ENCODE measurements at places on chromosomes 4 and X.

DNA sequence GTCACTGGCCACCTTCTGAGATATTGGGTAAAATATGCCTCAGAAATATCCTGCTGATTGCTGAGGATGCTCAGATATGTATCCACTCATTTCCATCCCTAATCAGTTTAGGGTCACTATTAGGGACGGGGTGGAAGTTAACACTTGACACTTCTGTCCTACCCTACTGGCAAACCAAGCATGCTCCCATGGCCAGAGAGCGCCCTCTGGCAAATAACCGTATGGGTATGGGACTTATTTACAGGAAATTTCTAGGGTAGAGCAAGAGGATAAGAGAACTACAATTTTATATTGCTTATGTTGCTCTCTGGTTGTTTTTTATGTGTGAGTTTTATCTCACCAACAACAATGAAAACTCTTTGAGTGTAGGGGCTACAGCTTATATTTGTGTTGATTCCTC is 86.8 kb upstream of the TSPAN7 start:
- no peak for DNase-seq

GRCh38 chr4:42436928-42437565 is 39.8 kb downstream of the SHISA3 start:
- no peak for DNase-seq

DNA sequence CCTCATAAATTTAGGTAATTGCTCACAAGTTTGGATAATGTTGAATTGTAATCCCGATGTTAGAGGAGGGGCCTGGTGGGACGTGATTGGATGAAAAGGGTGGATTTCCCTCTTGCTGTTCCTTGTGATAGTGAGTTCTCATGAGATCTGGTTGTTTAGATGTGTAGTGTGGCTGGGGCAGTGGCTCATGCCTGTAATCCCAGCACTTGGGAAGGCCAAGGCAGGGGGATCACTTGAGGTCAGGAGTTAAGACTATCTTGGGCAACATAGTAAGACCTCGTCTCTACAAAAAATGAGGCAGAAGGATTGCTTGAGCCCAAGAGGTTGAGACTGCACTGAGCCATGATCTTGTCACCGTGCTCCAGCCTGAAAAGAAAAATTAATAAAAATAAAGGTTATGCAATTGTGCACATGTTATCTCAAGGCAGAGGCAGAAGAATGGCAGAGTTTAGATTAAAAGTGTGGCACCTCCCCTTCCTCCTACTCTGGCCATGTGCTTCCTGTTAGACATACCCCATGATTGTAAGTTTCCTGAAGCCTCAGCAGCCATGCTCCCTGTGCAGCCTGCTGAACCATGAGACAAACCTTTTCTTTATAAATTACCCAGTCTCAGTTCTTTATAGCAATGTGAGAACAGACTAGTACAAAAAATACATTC is 36.5 kb downstream of the ERVMER34-1 start:
- DNase-seq, result no peak

GRCh38 chr4:76488888-76489685 is 54.1 kb downstream of the SHROOM3 start:
- no peak for DNase-seq

DNA sequence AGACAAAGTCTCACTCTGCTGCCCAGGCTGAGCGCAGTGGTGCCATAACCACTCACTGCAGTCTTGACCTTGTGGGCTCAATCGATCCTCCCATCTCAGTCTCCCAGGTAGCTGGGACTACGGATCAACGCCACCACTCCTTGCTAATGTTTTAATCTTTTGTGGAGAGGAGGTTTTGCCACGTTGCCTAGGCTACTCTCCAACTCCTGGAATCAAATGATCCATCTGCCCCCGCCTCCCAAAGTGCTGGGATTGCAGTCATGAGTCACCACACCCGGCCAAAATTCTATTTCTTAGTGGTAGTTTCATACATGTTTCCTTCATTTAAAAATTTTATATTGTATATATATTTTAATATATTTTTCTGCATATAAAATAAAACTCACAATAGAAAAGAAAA is 125.8 kb upstream of the CLNK start:
- no peak for DNase-seq

GRCh38 chrX:40617566-40617965 is 5.7 kb upstream of the MPC1L start:
- DNase-seq, result no peak

DNA sequence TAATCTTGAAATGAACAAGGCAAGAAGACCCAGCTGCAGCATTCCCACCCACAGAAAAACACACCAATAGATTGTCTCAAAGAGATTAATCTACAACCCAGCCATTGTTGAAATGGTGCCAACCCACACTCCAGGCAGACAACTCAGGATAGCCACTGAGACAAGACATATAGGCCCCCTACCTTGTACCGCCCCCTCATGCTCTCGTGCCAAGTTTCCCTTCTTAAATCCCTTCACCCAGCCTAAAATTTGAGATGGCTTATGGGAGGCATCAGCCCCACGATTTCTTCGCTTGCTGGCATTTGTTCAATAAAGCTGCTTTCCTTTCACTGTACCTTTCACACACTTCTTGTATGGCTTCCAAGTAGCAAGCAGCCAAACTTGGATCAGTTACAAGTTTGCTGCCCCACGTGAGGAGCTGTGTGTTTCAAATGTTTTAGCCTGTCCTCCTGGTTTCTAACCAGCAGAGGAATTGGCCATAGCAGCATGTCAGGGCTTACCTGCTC is 1754.1 kb downstream of the C4orf33 start:
- no peak for DNase-seq

GRCh38 chrX:53048169-53049126 is at the start of gene GPR173:
Gene GPR173, plus strand, starts transcription at chrX:53048789. Its CDS starts 27,833 bp downstream, at chrX:53076622.
- DNase-seq, result no peak

DNA sequence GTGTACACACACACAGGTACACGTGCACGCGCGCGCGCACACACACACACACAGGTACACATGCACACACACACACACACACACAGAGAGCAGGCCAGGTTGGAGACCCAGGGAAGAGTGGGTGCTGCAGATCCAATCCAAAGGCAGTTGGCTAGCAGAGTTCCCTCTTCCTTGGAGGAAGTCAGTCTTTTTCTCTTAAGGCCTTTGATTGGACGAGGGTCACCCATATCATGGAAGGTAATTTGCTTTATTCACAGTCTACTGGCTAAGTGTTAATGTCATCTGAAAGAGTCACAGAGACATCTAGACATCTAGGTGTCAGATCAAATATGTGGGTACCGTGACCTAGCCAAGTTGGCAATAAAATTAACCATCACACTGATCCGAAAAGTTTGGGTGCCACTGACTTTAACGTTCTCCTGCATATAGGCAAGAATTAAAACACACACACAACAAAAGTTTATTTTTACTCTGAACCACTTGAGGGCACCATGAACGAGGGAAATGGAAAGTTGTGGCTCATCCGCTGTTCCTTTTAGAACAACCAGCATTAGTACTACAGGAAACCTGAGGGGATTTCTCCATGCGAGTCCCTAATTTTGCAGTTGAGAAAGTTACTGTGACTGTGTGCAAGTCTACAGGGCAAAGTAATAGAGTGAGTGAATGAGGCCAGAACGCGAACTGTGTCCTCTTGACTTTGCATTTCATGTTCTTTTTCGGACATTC is 66.0 kb upstream of the STOX2 start:
- no peak for DNase-seq

DNA sequence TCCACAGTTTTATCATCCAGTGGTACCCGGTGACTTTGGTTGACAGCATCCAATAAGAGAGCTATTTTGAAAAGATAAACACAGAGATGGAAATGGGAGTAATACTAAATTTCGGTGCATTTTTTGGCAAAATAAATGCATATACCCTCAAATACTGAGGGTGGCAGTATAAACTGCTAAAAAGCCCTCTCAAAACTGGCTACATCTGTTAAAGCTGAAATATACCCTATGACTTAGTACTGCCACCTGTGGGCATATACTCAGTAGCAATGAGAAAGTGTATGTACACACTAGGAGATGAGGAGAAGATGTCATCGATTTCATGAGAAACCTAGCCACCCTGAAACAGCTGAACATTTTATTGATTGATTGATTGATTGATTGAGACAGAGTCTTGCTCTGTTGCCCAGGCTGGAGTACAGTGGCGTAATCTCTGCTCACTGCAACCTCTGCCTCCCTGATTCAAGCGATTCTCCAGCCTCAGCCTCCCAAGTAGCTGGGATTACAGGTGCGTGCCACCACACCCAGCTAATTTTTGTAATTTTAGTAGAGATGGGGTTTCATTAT is 12.2 kb upstream of the TMEM128 start:
- no peak for DNase-seq

DNA sequence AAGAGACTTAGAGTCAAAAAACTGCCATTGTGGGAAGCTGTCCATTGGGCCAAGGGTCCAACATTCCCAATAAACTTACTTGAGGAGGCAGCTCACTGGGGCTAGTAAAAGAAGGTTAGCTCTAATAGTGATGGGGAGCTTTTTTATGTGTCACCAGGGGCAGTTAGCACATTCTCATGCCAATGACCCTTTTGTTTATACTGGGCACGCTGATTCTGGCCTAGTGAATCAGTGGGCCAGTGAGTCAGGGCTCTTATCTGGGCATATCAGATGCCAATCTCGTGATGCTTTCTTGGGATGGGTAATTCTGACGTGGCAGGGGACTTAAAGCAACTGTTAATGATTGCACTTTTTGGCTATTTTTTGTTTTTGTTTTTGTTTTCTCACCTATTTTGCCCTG is 27.8 kb downstream of the TCEAL1 start:
- DNase-seq, result no peak

GRCh38 chr4:57689693-57690205 is 579.6 kb upstream of the IGFBP7 start:
- no peak for DNase-seq

- peak; percentile 91 for DNase-seq
Measured at GRCh38 chrX:78103623-78104446, at the start of gene PGK1. Gene PGK1, plus strand, starts transcription at chrX:78104248. Its CDS starts 93 bp downstream, at chrX:78104341.

GRCh38 chrX:11792461-11793421 is 34.7 kb downstream of the MSL3 start:
- no peak for DNase-seq

DNA sequence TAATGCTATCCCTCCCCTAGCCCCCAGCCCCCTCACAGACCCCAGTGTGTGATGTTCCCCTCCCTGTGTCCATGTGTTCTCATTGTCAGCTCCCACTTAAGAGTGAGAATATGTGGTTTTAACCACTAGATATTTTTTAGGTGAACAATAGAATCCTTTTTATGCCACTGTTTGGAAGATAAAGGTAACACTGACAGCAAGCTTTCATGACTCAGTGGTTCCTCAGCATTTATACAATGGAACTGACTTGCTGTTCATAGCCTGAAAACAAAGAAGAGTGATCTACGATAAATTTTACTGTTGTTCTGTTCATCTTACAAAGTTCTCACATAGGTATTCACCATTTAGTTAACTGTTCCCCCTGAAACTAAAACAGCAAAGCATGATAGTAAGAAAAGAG is 147.8 kb downstream of the ARHGAP10 start:
- DNase-seq, result no peak

Data from type B pancreatic cell (in vitro differentiated cells).